ENCODE measurements at places on chromosomes 2 and 18.

DNA sequence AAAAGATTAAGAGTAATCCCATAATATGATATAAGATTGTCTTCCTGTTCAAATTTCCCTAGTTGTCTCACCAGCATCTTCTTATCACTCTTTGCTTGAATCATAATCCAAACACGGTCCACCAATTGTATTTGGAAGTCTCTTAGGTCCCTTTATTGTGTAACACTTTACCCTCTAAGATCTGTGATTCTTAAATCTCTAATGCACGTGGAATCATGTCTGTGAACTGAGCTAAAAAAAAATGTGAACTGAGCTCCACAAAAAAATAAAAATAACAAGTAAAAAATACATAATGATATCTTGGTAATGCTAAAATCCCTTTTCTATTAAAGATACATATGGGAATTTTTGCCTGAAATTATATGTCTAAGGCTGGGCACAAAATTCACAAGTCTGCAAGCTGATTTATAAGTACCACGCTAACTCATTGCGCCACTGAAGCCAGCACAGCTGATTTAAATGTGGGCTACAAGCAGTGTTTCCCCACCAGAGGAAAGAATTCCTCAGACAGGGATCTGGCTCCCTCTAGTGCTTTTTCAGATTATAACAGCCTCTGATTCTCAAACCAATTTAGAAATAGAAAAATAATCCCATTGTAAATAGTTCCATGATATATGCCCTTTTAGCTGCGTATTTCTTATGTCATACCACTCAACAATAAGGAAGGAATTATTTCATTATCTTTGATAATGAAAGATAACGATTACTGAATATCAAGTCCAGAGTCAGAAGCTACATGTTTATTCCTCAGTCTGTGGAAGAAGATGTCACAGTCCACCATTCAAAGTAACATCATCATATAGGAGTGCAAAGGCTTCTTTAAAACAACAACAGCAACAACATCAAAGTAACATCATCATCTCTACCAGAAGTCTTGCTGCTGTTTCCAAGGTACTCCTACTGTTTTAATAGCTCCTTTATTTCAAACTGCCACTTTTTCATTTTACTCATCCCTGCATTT, 22.9 kb downstream of the RBM43 start:
- peak; percentile 77 for DNase-seq

- no peak for DNase-seq
Observed at GRCh38 chr2:24779116-24779515, 14.1 kb downstream of the PTRHD1 start.

DNA sequence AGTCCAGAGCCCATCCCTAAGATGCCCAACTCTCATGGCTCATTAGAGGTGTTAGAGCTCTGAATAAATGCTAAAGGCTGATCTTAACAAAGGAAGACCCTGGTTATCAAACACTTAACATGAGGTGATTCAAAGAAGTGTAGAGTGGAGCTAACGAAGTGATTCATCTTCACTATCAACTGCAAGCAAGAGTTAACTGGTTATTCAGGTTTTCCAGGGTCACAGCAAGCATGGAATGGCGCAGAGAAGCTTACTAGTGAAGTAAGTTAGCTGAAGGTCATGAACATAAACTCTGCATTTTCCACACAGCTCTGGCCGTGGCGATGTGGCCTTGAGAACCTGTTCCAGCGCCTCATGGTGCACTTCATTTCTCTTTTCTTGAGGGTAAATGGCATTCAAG, 17.0 kb downstream of the RND3 start:
- no peak for DNase-seq

- DNase-seq, result no peak
Observed at GRCh38 chr2:223641082-223641481, 38.9 kb upstream of the SCG2 start.

DNA sequence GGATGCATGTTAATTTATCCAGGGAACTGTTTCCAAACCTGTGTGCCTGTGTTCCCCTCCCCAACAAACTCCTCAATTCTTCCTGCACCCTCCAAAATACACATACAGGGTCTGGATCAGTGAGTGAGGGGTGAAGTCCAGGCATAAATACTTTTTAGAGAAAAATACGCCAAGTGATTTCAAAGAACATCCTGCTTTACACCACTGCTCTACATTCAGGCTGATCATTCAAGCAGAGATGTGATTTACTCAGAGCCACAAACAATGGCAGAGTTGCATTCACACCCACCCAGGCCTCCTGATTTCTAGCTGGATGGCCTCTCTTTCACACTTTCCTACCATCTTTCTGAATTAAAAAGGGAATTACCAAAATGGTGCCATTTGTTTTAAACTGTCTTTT, 289.5 kb upstream of the SLC14A2 start:
- DNase-seq, result no peak

GRCh38 chr18:23355206-23355605, 97.9 kb upstream of the RIOK3 start:
- DNase-seq, result no peak

DNA sequence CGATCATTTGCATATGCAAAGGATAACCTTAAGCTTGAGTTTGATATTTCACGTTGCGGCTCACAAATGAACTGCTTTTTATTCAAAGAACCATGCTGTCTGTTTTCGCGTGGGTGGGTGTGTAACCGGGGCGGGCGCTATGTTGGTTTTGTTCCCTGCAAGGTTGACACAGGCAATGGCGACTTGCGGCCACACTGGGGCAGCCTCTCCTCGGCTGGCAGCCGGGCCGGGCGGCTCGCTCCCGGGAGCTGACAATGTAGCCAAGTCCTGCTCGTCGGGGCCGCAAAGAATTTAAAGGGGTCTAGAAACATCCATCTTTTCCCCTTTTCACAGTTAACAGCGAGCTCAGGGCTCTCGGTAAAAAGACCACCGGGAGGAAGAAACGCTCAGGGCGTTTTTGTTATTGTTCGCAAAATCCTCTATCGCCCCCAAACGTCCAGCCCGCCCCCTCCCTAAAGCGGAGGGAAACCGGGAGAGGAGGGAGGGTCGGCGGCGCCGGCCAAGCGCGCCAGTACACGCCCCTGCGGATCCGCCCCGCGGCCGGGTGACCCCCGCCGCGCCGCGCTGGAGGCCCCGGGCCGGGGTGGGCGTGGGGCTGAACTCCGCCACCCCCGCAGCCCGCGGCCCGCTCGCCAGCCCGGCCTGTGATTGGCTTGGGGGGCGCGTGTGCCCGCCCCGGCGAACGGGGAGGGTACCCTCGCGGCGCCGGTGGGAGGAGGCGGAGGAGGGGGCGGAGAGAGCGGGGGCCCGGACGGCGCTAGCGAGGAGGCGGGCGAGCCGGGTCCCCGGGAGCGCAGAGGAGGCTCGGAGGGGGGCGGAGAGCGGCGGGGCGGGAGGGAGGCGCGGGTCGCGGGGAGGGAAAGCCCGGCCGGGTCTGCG, at the start of gene NEDD4L:
Gene NEDD4L, plus strand, starts transcription at position 736 of the 879 bp plus-strand sequence. CDS start 435 bp downstream, outside the sequence.
- DNase-seq, result peak; percentile 80

DNA sequence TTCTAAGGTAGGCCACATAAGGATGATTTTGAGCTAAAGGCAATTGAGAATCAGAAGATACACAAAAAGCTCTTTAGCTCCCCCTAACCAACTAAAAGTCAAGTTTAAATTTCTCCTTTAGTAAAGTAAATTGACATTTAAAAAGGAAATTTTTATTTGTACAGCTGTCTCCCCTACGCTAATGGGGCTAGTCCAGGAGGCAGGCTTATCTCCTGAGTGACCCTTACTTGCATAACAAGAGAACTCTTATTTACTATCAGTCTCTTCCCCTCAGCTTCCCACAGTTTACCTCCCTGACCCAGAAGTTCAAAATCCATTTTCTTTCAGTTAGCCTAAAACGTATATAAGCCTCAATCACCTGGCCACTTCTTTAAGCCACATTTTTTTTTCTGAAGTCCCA, 1002.8 kb upstream of the NRXN1 start:
- DNase-seq, result no peak

DNA sequence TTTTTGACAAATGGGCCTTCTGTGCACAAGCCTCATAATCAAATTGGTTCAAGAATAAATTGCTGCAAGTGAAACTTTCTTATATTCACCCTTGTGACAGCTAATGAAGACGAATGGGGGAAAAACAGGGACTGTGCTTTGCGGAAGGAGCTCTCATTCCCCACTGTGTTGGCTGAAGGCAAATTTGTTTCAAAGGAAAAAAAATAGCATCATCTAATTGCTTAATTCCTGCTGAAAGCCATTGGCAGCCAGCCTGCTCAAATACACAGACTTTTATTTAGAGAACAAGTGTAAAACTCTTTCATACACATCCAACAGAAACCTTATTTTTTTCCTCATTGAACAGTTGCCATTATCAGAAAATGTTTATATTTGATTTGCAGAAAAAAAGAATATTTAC, 172.3 kb downstream of the ARL6IP6 start:
- no peak for DNase-seq

DNA sequence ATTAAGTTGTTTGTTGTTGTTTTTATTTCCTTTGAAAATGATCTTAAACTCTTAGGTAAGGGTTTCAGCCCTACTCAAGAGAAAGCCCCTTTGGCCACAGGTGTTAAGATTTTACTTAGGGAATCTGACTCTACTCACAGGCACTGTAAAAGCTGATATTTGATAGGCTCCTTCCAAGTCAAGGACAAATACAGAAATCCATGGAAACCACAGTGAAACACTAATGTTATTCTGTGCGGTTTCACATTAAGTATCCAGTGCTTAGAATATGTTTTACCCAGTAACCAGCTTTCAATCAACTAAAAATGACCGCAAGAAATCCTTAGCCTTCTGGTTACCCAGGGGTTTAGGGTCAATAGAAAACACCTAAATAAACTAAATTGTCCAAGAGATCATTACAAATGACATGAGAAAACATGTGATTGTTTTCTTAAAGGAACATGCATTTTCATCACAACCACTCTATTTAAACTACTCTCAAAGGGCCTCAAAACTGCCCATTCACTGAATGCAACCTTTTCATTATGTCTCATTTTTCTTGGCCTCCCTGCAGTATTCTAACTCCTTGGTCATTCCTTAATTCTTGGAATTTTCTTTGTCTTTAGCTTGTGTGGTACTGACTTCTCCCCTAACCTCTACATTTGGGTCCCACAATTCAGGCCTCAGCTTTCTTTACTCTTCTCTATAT, 56.0 kb downstream of the CDH2 start:
- DNase-seq, result no peak

GRCh38 chr2:230938098-230938497, 13.1 kb upstream of the GPR55 start:
- DNase-seq, result no peak

DNA sequence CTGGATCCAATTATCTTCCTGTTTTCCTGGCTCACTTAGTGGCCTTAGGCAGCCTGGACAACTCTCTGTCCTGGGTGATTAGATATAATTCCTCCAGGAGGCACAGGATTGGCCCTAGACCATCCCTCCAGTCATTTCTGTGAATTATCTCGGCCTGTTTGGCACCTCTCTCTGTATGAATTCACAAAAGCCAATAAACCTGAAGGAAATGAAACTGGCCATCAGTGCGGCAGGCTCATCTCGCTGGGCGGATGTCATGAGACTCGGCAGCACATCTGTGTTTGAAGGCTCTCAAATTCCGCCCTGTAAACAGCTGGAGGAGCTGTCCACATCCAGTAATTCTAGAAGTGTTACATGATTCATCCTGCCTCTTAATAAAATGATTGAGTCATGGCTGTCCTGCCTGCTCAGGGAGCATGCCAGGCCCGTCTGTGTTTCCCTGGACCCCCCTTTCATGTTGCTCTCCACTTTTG, 38.6 kb downstream of the ACOXL start:
- peak; percentile 46 for DNase-seq

DNA sequence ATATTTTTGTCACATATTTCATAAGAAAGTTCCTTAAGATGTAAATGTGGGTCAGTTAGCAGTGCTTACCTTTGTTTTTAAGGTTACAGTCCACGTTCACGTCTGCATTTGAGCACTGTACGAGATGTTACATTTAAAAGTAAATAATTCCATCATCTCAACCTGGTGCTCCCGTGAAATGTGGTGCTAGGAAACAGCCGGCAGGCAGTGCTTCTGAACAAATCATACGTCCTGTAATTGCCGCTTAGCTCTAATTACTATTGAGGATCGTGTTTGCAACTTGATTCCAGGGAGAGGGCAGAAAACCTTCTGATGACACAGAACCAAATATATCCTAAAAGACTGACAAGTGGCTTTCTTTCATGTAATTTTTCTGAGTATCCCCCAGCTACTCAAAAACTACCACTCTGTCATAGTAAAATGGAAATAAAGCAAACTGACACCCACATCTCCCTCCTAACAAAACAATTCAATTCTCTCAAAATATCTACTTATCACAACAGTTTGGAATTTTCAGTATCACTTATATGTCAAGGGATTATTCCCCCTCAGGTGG, 297.8 kb upstream of the SESTD1 start:
- no peak for DNase-seq

DNA sequence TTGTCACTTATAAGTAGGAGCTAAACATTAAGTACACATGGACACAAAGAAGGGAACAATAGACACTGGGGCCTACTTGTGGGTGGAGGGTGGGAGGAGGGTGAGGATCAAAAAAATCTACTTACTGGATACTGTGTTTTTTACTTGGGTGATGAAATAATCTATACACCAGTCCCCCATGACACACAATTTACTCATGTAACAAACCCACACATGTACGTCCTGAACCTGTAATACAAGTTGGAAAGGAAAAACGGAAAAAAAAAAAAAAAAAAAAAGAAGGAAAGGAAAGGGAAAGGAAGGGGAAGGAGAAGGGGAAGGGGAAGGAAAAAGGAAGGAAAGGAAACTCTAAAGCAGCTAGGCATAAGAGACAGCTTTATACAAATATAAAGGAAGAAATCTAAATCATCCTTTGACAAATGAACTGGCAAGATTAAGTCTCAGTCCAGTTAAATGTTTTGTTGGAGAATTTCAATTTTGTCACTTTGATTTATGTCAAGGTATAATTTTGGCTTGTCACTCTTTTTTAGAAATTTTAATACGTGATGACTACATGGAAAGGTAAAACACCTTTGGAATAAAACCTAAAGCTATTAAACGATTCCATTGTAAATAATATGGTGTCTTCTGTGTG, 169.4 kb upstream of the OTX1 start:
- no peak for DNase-seq

DNA sequence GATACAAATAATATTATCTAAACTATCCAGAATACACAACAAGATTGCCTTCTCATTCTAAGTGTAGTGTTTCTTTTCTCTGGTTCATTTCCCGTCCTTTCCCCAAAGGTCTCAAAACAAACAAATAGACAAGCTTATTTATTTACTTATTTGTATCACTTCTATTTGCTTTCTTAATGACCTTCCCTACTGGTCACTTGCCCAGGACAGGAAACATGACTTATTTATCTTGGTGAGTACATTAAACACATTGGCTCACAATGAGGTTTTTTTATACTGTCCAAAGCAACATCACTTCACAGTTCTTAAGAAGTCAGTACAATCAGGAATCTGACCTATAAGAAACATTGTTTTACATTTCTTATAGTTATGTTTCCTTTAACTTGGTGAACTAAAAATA, 123.3 kb upstream of the KYNU start:
- DNase-seq, result no peak

- no peak for DNase-seq
Observed at GRCh38 chr2:38080346-38080745, 4.4 kb upstream of the CYP1B1 start.

- DNase-seq, result peak; percentile 99
Observed at GRCh38 chr18:75408554-75409506, 18.7 kb downstream of the SMIM21 start.
